Activated CD4-positive, alpha-beta T cell treated with anti-CD3 and anti-CD28 coated beads, Interleukin-2, amount 10 ng/mL, durations not matched to agents 24 days and 14 days (primary cell): ENCODE measurements at places on chromosomes 7 and 10.

GRCh38 chr10:24344279-24344678 is 135.3 kb downstream of the KIAA1217 start:
- DNase-seq, result no peak
- H3K27ac ChIP-seq, result no peak overlapping the region
- peaks cover 6% of the 10 kb centered on the region for H3K27me3 ChIP-seq
- no peaks in the 10 kb centered on the region for H3K36me3 ChIP-seq
- H3K4me3 ChIP-seq, result no peak overlapping the region

- peak overlapping the region; percentile 99 for H3K27ac ChIP-seq
- H3K4me3 ChIP-seq, result peak overlapping the region; percentile 99
- H3K27me3 ChIP-seq, result peaks cover 11% of the 10 kb centered on the region
- DNase-seq, result peak; percentile 85
These were observed 2.6 kb downstream of the TMEM243 start for GRCh38 chr7:87216701-87217508.

- peak overlapping the region; percentile 82 for H3K27ac ChIP-seq
- peaks cover 23% of the 10 kb centered on the region for H3K27me3 ChIP-seq
- peak overlapping the region; percentile 82 for H3K4me3 ChIP-seq
- H3K36me3 ChIP-seq, result no peaks in the 10 kb centered on the region
- H3K4me1 ChIP-seq, result peaks cover 28% of the 10 kb centered on the region
- DNase-seq, result no peak
These were observed 320.6 kb downstream of the FRMD4A start for GRCh38 chr10:14010101-14010558.

DNA sequence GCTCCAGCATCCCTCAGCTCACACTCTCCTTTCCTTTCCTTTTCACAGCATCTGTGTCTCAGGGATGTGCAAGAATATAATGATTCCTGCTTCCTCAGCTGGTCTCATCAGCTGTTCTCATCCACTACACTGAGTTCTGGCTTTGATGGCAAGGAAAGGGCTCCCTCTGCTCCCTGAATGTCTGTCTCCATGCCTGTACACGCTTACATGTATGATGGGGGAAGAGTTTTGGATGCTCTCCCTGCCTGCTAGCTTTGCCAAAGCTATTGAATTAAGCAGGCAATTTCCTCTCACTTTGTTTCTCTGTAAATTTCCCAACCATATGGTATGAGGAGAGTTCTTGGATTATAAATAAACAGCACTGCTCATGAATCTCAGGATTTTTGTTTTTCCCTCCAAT is 254.5 kb downstream of the SORCS3 start:
- no peak overlapping the region for H3K27ac ChIP-seq
- DNase-seq, result no peak
- no peaks in the 10 kb centered on the region for H3K36me3 ChIP-seq
- H3K27me3 ChIP-seq, result no peaks in the 10 kb centered on the region
- no peaks in the 10 kb centered on the region for H3K4me1 ChIP-seq

DNA sequence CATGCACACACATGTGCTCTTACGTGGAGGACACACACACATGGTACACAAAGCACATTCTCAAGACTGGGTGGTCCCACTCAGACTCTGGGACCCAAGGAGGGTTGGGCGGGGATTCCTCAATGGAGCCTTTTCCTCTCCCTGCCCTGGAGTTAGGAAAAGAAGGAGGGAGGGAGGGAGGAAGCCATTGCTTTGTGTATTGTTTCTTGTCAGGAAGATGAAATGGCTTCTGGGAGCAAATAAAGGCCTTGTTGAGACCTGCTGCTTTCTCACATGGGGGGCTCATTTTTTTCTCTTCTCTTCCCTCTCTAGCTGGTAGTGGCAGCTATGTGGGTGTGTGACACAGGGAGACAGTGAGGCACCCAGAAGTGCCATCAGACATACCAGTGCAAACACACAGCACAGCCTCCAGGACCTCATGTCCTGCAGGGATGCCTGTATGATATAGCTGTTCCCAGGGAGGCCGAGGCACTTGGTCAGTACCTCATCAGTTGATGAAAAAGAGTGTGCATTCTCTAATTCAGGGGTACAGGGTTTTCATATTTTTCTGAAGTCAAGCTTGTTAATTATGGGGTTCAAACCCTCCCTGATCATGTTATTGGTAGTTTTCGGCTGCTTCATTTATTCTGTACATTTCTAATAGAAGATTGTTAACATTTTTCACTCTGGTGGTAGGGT is 5.7 kb downstream of the AQP1 start:
- H3K4me1 ChIP-seq, result peaks cover 6% of the 10 kb centered on the region
- no peaks in the 10 kb centered on the region for H3K27me3 ChIP-seq
- H3K4me3 ChIP-seq, result no peak overlapping the region
- DNase-seq, result no peak
- H3K36me3 ChIP-seq, result no peaks in the 10 kb centered on the region

DNA sequence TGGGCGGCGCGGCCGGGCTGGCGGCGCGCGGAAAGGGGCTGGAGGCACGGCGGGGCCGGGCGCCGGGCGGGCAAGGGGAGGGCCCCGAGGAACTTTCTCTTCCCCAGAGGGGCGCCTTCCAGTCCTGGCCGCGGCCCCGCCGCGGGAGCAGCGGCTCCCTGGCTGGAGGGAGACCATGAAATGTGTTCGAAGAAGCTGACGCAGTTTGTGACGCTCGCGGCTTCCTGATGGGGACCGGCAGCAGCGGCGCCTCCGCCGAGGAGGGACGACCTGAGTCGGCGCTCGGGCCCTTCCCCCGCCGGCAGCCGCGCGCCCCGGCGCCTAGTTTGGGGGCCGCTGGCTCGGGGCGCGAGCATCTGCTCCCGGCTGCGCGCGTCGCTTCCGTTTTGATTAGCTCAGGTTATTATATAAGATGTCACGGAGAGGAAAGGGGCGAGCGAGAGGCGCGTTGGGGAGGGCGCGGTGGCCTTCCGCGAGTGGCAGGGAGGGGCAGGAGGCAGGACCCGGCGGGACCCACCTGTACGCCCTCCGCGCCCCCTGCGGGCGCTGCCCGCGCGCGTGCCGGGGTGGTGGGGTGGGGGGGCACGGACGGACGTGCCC is 57.1 kb upstream of the PCGF5 start:
- peak overlapping the region; percentile 89 for H3K4me3 ChIP-seq
- peak; percentile 92 for DNase-seq
- H3K4me1 ChIP-seq, result peaks cover 33% of the 10 kb centered on the region
- H3K36me3 ChIP-seq, result peaks cover 20% of the 10 kb centered on the region
- H3K27me3 ChIP-seq, result peaks cover 6% of the 10 kb centered on the region

DNA sequence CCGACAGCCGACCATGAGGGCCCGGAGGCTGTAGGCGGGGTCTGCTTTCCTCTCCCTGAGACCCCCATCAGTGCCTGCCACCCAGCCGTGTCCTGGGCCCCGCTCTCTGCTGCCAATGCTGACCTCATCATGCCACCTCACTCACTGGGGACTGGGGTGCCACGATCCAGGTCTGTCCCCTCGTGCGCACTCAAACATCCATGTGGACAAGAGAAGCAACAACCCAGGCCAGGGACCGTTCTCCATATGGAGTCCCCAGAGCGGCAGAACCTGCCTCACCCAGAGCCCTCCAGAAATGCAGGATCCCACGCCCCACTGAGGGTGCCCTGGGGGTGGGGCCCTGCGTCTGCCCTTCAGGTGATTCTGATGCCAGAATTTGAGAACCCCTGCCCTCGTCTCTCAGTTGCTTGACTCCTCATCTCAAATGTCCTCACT is 210.0 kb upstream of the PPP2R2D start:
- DNase-seq, result no peak
- H3K36me3 ChIP-seq, result no peaks in the 10 kb centered on the region
- H3K27ac ChIP-seq, result no peak overlapping the region
- H3K4me1 ChIP-seq, result no peaks in the 10 kb centered on the region
- no peak overlapping the region for H3K4me3 ChIP-seq

DNA sequence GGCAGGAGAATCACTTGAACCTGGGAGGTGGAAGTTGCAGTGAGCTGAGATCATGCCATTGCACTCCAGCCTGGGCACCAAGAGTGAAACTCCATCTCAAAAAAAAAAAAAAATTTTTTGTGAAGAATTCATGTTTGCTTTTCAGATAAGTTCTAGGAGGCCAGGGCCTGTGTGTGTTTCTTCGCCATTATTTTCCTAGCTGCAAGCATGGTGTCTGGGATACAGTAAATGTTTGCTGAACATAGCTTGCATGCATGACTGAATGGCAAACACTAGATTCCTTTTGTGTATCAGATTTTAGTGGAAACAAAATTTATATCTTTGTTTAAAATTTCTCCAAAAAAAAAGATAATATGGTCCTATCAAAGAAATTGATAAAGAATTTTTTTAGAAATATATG is 9.7 kb upstream of the MACC1 start:
- H3K4me3 ChIP-seq, result no peak overlapping the region
- no peaks in the 10 kb centered on the region for H3K27me3 ChIP-seq
- H3K4me1 ChIP-seq, result no peaks in the 10 kb centered on the region
- H3K27ac ChIP-seq, result no peak overlapping the region
- H3K36me3 ChIP-seq, result no peaks in the 10 kb centered on the region
- no peak for DNase-seq

GRCh38 chr7:138169441-138169851 is 93.2 kb downstream of the AKR1D1 start:
- H3K27ac ChIP-seq, result no peak overlapping the region
- H3K27me3 ChIP-seq, result peaks cover 27% of the 10 kb centered on the region
- DNase-seq, result no peak
- no peak overlapping the region for H3K4me3 ChIP-seq

- H3K4me1 ChIP-seq, result no peaks in the 10 kb centered on the region
- H3K36me3 ChIP-seq, result no peaks in the 10 kb centered on the region
- DNase-seq, result no peak
- H3K4me3 ChIP-seq, result no peak overlapping the region
- H3K27ac ChIP-seq, result no peak overlapping the region
- H3K27me3 ChIP-seq, result no peaks in the 10 kb centered on the region
These were observed 605.5 kb downstream of the LRMDA start for GRCh38 chr10:76036962-76037361.

DNA sequence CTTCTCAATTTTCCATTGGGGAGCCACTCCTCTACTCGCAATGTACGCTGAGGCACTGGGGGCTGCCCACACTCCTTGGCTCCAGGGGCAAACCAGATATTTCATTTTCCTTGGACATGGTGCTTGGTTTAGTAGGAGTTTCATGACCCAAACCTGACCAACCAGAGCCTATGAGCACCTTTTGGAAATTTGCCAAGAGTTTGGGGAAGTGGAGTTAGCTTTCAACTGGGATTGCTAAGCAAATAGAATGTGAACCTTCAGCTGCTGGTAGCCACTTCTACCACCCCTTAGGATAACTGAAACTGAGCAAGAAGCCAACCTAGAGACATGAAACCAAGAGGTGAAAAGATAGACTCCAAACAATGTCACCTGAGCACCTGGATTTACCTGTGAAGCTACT is 74.9 kb upstream of the COL13A1 start:
- no peaks in the 10 kb centered on the region for H3K36me3 ChIP-seq
- H3K27ac ChIP-seq, result no peak overlapping the region
- peaks cover 21% of the 10 kb centered on the region for H3K27me3 ChIP-seq
- no peak for DNase-seq
- H3K4me1 ChIP-seq, result peaks cover 8% of the 10 kb centered on the region

GRCh38 chr7:28722684-28723083 is 235.4 kb downstream of the TRIL start:
- DNase-seq, result no peak
- no peaks in the 10 kb centered on the region for H3K36me3 ChIP-seq
- no peaks in the 10 kb centered on the region for H3K27me3 ChIP-seq
- H3K4me3 ChIP-seq, result no peak overlapping the region
